CD4-positive, alpha-beta T cell treated with Interleukin-10 for 1 hour (primary cell): ENCODE measurements at places on chromosomes 3 and 15.
A peak's percentile ranks its signal among the peaks of the same experiment; 100 is the strongest.

- DNase-seq: peak; percentile 17
Observed at GRCh38 chr3:51385621-51386091, 565 bp downstream of the MANF start.

- DNase-seq: no peak
Observed at GRCh38 chr3:192750201-192750600, 22.9 kb upstream of the FGF12 start.

- no peak for DNase-seq
Observed at GRCh38 chr15:36358523-36358922, 220.9 kb upstream of the CDIN1 start.

DNA sequence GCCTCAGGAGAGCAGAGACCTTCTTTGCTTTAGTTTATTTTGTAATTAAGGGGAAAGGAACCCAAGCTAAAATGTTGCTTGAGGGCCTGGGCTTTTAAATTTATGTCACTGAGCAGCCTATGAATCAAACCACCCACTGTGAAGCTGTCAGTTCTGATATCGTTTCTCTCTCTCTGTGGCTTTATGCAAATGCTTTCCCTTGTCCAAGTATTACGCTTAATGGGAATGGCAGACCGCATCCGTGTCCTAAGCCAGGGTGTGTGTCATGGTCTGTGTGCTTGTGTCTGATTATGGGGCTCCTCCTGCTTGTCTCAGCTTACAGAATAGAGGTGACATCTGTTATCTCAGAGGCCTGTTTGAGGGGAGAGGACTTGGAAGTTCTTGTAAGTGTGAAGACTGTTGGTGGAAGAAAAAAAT lies 82.4 kb downstream of the EBLN2 start:
- DNase-seq: no peak

DNA sequence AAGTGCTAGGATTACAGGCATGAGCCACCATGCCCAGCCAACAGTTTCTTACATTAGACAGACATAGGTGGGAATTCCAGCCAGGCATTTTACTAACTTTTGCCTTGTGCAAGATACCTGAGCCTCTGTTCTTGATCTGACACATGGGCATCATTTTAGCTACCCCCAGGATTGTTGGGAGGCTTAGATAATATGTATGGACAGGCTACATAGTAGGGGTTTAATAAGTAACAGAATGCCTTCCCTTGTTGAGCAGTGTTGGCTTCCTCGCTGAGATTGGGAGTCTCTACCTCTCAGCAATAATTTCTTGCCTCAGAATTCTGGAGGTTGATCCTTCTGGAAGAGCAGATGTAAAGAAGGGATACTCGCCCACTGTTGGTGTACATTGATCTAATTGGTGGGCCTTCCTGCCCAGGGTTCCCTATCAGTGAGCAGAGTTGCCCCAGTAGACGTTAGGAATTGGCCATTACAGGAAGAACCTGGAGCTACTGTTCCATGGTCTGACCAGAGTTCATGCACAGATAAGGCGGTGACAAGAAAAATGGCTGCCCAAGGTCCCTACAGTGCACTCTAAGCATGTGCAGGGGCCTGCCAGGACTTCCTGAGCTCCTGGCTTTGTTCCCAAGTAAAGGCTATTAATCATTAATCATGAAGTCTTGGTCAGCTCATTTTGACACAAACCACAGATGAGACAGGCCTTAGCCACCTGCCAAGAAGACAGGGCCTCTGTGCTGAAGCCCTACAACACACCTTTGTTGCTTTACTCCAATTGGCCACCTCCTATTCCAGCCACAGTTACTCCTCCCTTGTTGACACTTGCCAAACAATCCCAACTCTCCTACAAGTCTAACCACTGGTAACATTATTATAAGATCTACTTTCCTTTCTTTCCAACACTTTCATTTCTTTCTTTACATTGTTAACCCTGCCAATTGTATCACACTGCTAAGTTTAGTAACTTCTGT lies 5.0 kb upstream of the IL17RE start:
- no peak for DNase-seq

DNA sequence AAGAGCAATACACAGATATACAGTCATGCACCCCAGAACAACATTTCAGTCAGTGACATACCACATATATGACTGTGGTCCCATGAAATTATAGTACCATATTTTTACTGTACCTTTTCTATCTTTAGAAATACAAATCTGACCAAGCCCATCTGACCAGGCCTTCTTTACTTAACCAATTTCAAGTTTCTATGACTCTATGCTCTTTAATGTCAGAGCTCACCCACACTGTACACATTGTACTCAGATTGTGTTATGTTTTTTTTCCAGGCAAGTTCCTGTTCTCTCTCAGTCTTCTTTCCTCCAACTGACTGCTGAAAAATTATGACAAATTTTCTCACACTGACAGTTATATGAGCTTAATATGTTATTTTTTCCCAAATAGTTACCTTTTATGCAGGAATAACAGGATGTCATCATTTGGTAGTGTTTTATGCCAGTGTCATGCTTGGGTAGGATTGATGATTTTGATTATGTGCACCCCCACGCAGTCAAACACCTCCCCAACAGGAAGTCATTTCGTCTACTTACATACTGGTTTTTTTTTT lies 8.0 kb upstream of the CBLB start:
- peak; percentile 35 for DNase-seq

- no peak for DNase-seq
Observed at GRCh38 chr3:53286727-53287126, 30.9 kb upstream of the TKT start.

DNA sequence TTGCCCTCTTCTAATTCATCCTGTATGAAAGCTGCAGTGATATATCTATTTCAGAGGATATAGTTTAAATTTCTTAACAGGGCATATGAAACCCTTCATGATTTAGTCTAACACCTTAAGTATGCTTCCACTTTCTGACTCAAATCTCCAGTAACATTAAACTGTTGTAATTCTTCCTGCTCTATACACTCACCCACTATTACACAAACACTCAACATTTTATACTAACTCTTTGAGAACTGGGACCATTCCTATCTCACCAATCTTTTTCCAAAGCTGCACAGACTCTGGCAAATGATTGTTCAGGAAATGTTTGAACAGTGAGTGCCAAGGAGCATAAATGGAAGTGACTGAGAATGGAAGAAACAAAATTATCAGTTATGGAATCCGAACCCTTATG lies 560.4 kb upstream of the DPPA4 start:
- DNase-seq: no peak

DNA sequence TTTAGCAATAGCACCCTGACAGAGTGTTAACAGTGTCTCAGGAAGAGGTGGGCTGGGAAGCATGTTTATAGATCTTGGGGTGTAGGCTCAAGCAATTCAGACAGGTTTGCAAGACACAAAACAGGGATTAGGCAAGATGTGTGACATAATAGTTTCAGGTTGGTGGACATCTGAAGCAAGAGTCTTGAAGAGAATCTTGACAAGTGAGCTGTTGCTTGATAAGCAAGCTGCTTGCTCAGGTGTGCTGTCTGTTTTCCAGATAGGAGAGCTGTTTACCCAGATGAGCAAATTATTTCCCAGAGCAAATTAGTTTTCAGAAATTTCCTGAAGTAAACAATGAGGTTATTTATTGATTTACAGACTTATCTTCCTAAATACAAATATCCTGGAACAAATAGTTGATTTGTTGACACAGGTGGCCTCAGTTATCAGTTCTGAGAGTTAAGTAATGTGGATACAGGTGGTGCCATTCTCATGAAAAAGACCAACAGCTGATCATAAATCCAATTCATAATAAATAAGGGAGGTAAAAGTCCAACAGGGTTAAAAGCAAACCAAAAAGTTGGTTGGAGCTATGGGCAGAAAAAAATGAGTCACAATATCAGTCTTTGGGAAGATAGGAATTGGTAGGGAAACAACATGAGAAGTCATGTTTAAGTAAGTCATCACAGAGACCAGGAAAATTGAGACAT lies 437.3 kb downstream of the TBL1XR1 start:
- no peak for DNase-seq

- no peak for DNase-seq
Observed at GRCh38 chr3:63654931-63655330, 2.5 kb downstream of the SNTN start.

GRCh38 chr3:30553641-30554316 lies 52.6 kb upstream of the TGFBR2 start:
- DNase-seq: no peak

GRCh38 chr15:68417897-68418296 lies 14.1 kb downstream of the ITGA11 start:
- DNase-seq: no peak

DNA sequence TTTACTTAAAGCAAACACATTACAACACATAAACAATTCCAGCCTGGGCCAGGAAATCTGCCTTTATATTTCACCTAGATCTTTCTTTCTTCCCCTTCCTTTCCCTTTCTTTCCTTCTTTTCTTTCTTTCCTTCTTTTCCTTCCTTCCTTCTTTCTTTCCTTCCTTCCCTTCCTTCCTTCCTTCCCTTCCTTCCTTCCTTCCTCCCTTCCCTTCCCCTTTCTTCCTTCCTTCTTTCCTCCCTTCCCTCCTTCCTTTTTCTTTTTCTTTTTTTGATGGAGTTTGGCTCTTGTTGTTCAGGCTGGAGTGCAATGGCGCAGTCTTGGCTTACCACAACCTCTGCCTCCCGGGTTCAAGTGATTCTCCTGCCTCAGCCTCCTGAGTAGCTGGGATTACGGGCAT lies 24.1 kb upstream of the BNIP2 start:
- no peak for DNase-seq

DNA sequence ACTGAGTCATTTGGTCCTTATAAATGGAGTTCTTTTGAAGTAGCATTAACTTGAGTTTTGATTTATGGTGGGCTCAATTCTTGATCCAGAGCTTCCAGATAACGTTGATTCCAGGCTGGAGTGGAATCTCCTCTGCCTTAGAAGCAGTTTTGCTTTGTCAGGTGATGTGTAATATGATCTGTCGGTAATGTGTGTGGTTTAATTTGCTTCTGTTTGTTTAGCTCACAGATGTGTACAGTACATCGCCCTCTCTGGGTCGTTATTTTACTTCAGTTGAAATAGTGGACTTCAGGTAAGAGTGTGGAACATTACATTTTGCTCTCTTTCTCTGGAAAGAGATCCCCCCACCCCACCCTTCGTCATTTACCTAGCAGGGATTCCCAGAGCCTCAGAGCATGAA lies 23.1 kb downstream of the C3orf52 start:
- no peak for DNase-seq

DNA sequence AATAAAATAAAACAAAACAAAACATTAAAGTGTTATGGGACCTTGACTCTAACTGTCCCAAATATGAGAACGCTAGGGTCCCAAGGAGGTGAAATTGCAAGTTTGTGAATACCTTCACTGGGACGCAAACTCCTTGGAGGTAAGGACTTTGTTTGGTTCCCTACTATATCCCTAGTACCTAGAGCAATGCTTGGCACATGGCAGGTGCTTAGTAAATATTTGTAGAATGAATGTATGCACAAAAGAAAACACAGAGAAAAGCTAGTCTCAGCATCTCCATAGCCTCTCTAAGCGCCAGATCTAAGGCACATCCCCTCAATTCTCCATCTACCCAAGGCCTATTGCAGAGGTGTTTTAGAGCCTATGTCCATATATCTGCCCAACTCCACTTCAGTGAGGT lies 30.5 kb downstream of the GPR176 start:
- DNase-seq: no peak

GRCh38 chr3:42493126-42493797 lies 9.2 kb upstream of the VIPR1 start:
- DNase-seq: no peak

DNA sequence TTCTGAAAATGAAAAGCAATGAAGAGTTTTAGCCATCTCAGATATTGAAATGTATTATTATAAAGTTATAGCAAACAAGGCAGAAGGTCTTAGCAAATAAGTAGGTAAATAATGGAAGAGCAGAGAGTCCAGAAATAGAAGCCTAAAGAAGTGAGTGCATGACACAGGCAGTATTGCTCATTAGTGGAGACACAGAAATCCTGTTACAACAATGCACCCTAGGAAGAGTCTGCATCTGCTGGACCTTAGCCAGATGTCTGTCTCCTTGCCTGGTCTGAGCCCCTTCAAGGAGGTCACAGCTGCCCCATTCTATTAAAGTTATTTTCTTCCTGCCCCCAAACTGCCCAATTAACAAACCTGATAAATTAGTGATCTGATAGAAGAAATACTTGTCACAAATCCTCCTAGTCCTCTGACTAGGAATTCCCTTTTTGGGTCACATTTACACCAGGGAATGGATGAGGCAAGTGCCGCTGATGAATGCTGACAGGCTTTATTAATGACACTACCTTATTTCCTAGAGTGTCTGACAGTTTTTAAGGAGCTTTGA lies 51.9 kb downstream of the HOMER2 start:
- DNase-seq: no peak

DNA sequence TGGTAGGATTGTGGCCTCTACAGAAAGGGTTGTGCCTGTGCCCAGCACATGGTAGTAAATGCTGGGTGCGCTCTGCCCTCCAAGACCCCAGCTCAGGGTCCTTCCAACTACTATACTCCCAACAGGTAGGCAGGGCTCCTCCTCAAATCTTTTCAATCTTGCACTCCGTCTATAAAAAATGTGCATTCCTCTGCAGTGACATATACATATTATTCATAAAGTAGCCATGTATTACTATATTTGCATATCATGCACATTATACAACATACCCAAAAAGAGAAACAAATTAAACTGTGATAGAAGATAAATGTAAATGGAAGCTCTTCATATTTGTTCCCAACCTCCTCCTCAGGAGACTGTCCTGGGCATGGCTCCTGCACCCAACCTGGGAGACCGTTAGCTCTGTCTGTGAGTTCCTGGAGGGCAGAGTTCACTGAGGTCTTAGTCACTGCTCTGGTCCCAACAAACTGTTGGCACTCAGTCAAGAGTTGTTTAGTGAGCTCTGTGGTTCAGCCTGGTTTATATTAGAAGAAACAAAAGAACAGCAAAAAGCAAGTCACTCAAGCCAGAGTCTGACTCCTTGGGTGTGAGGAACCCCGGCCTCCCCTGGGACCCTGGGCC lies 47.7 kb upstream of the GRIP2 start:
- no peak for DNase-seq

DNA sequence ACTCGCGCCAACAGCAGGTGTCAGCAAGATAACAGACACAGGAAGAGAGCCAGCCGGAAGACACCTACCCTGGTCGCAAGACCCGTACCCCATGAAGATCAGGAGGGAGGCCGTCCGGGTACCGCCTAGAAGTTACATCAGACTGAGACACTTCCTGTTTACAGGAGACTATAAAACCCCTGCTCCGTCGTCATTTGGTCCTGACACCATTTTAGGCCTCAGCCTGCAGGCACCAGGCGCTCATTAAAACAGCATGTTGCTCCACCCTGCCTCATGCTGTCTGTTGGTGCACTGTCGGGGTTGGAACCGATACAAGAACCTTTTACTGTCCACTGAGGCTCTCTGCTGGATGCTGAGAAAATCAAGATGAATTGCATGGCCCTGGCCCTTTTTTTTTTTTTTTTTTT lies 15.6 kb upstream of the PRTG start:
- no peak for DNase-seq

GRCh38 chr3:8110966-8111798 lies 390.4 kb upstream of the LMCD1 start:
- peak; percentile 58 for DNase-seq

- no peak for DNase-seq
Observed at GRCh38 chr3:185279587-185280138, 25.8 kb upstream of the EHHADH start.
